ENCODE measurements at places on chromosomes 1 and 21. TPM values are rescaled to one million over a fixed set of nuclear protein-coding genes. Genes with fewer than 3 reads are reported as not detected.

DNA sequence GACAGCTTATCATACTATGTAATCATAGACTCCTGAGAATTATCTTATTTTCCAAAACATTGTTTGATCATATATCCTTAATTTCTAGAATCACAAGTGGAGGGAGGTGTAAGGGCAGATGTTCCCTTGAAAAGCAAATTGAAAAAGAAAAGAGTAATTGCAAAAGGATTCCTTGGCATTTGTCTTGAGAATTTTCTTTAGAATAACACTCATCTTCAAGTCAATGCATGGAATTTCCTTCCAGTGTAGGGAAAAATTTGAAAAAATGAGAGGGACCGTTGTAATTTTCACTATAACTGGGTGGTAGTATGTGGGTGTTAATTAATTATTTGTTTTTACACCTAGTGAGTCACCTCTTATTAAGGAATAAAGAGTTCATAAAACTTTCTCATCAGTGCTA is 724.6 kb upstream of the ADAMTS5 start:
- H3K36me3 ChIP-seq = no peaks in the 10 kb centered on the region
- H3K27ac ChIP-seq = no peak overlapping the region
- H3K4me1 ChIP-seq = no peaks in the 10 kb centered on the region
- H3K4me3 ChIP-seq = no peak overlapping the region
- DNase-seq = no peak

GRCh38 chr1:87867626-87868025 is 538.9 kb downstream of the LMO4 start:
- no peak overlapping the region for H3K4me3 ChIP-seq
- no peaks in the 10 kb centered on the region for H3K36me3 ChIP-seq
- no peak overlapping the region for H3K27ac ChIP-seq
- H3K4me1 ChIP-seq = peaks cover 4% of the 10 kb centered on the region
- no peaks in the 10 kb centered on the region for H3K27me3 ChIP-seq

- H3K4me3 ChIP-seq = no peak overlapping the region
- no peaks in the 10 kb centered on the region for H3K36me3 ChIP-seq
- H3K27ac ChIP-seq = no peak overlapping the region
- no peaks in the 10 kb centered on the region for H3K4me1 ChIP-seq
- no peak for DNase-seq
These were observed 20.8 kb downstream of the SLC6A17 start for GRCh38 chr1:110170766-110171733.

DNA sequence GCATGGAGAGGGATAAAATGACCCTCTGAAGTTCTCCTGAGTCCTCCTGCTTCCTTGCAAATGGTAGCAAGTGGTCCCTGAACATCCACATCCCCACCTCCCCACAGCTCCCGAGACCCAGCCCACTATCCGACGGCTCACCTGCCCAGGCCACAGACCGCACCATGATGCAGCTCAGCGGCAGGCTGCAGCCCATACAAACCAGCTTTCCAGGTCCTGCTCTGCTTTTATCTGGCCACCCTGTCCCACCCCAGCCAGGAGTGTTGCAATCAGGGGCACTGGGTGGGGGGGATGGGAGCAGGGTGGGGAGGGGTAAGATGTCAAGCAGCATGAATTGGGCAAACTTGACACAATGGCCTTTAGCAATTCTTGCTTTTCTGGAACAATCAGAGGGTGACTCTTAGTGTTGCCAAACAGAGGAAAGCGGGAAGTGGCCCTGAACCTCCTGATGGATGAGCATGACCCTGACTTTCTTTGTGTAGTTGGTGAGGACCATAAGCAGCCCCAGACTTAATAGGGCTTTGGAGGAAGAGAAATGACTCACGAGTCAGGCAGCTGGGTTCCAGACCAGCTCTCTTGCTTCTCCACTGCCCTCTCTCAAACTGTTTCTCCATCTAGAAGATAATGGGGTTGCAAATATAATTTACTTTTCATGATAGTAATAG is at the start of gene CHIT1:
Gene CHIT1, minus strand, starts transcription at position 203 of the 665 bp plus-strand sequence. Its CDS starts 37 bp downstream, at position 166.
- H3K36me3 ChIP-seq = no peaks in the 10 kb centered on the region
- H3K27me3 ChIP-seq = no peaks in the 10 kb centered on the region
- H3K27ac ChIP-seq = no peak within 1 kb of the TSS
- no peak within 1 kb of the TSS for H3K4me3 ChIP-seq

DNA sequence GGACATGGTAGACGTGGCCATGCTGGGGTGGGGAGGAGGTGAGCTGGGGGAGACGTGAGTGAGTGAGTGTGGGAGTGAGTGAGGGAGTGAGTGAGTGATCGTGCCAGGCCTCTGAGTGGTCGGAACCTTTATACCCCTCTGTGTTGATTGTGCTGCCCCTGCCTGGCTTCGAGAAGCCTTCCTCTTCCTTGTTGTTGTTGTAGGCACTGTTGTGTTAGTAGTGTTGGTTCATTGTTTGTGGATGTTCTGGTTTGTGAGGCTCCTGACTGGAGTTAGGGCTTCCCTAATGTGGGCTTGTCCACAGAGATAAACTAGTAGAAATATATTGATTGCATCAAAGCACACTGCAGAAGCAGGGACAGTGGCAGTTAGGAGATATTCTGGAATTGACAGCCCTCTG is at the start of gene KRTAP10-3:
Gene KRTAP10-3, minus strand, starts transcription at position 101 of the 400 bp plus-strand sequence. Its CDS starts 80 bp downstream, at position 21.
- no peak within 1 kb of the TSS for H3K4me3 ChIP-seq
- H3K36me3 ChIP-seq = no peaks in the 10 kb centered on the region
- no peak for DNase-seq
- no peak within 1 kb of the TSS for H3K27ac ChIP-seq

- no peak overlapping the region for H3K4me3 ChIP-seq
- H3K36me3 ChIP-seq = no peaks in the 10 kb centered on the region
These were observed 43.4 kb upstream of the RHOU start for GRCh38 chr1:228691926-228692325.

DNA sequence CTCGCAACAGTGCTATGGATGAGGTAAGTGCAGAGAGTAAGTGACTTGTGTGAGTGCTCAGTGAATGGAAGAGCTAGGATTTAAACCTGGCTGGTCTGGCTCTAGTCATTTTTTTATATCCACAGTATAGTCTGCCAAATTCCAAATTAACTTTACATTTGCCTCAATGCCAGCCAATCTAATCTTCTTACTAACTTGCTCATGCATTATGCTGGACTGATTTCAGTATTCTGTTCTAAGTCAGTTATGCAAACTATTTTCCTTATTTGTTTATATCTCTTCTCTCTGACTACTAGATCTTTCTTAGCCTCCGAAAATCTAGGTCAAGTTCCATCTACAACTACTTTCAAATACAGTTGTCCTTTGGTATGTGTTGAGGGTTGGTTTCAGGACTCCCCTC is 133.3 kb downstream of the XPR1 start:
- H3K27me3 ChIP-seq = no peaks in the 10 kb centered on the region
- no peak overlapping the region for H3K27ac ChIP-seq
- H3K36me3 ChIP-seq = no peaks in the 10 kb centered on the region
- DNase-seq = no peak
- H3K4me1 ChIP-seq = no peaks in the 10 kb centered on the region
- no peak overlapping the region for H3K4me3 ChIP-seq

- no peak overlapping the region for H3K27ac ChIP-seq
- peaks cover 70% of the 10 kb centered on the region for H3K36me3 ChIP-seq
- no peaks in the 10 kb centered on the region for H3K27me3 ChIP-seq
- H3K4me3 ChIP-seq = no peak overlapping the region
- no peaks in the 10 kb centered on the region for H3K4me1 ChIP-seq
These were observed 11.2 kb upstream of the GATAD2B start for GRCh38 chr1:153933955-153934354.

DNA sequence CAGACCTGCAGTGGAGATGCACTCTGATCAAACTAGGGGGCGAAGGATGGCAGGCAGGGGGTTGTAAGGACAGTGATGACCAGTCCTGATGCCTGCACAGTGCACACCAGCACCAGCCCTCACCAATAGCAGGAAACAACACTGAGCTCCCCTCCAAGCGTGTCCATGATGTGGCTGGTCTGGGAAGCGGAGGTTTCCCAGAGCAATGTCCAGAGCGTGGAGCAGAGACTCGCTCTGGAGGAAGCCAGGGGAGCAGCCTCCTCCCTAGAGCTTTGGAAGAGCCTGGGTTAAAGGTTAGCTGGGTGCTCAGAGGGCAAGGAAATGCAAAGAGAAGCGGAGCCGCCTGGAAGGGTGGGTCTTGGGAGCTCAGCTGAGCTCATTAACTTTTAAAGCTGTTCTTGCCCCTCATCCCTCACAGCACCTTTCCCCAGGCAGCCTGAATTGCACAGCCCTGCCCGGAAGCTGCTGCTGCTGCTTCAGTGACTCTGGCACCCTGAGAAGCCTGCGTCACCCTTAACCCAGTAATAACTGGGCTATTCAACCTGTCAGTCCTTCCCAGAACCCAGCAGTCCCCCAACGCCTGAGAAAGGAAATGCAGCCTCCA is 162.2 kb upstream of the RAB4A start:
- H3K4me1 ChIP-seq = peaks cover 2% of the 10 kb centered on the region
- no peaks in the 10 kb centered on the region for H3K36me3 ChIP-seq
- no peak for DNase-seq
- no peak overlapping the region for H3K27ac ChIP-seq
- no peak overlapping the region for H3K4me3 ChIP-seq
- no peaks in the 10 kb centered on the region for H3K27me3 ChIP-seq

- DNase-seq = no peak
- H3K4me1 ChIP-seq = no peaks in the 10 kb centered on the region
- no peaks in the 10 kb centered on the region for H3K36me3 ChIP-seq
- H3K27ac ChIP-seq = no peak overlapping the region
- peaks cover 5% of the 10 kb centered on the region for H3K27me3 ChIP-seq
These were observed 4.0 kb downstream of the TCHHL1 start for GRCh38 chr1:152084853-152085252.

DNA sequence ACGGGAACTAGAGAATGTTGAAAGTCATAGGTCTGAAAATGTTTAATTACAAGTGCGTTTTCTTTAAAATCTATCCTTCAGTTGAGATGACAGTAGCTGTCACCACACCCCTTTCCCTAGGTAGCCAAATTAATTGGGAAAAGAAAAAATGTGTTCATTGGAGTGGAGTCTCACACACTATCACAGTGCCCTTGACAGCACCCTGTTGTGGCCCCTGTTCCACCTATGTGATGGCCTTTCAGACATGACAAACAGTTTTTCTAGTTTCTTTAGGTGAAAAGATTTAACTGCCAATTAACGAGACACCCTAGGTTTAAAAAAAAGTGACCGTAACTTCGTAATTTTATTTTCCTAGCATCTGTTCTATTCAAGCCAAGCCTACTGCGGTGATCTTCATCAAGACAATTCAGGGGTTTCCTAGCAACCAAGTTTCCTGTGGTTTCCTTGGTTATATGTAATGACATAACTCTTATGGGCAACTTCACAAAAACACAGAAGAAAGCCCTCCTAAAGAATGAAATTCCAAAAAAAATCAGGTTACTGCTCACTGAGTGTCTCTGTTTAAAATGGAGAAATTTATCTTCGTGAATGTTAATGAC is 298.3 kb downstream of the PDE4B start:
- no peaks in the 10 kb centered on the region for H3K4me1 ChIP-seq
- H3K36me3 ChIP-seq = no peaks in the 10 kb centered on the region
- no peaks in the 10 kb centered on the region for H3K27me3 ChIP-seq
- no peak for DNase-seq
- H3K4me3 ChIP-seq = no peak overlapping the region

GRCh38 chr1:209030454-209031167 is 552.9 kb upstream of the CAMK1G start:
- no peaks in the 10 kb centered on the region for H3K27me3 ChIP-seq
- DNase-seq = no peak
- H3K4me3 ChIP-seq = no peak overlapping the region
- H3K4me1 ChIP-seq = no peaks in the 10 kb centered on the region
- H3K36me3 ChIP-seq = no peaks in the 10 kb centered on the region

GRCh38 chr1:53617851-53618499 is 121.0 kb downstream of the GLIS1 start:
- no peak overlapping the region for H3K27ac ChIP-seq
- no peaks in the 10 kb centered on the region for H3K4me1 ChIP-seq
- H3K36me3 ChIP-seq = no peaks in the 10 kb centered on the region
- no peak overlapping the region for H3K4me3 ChIP-seq
- no peak for DNase-seq

GRCh38 chr1:57857809-57858208 is 433.9 kb upstream of the DAB1 start:
- H3K4me3 ChIP-seq = no peak overlapping the region
- no peaks in the 10 kb centered on the region for H3K36me3 ChIP-seq
- no peak for DNase-seq

- no peak for DNase-seq
- H3K36me3 ChIP-seq = no peaks in the 10 kb centered on the region
- no peak overlapping the region for H3K4me3 ChIP-seq
- H3K27ac ChIP-seq = no peak overlapping the region
- no peaks in the 10 kb centered on the region for H3K4me1 ChIP-seq
- no peaks in the 10 kb centered on the region for H3K27me3 ChIP-seq
These were observed 20.9 kb downstream of the UQCRHL start for GRCh38 chr1:15786581-15786980.

DNA sequence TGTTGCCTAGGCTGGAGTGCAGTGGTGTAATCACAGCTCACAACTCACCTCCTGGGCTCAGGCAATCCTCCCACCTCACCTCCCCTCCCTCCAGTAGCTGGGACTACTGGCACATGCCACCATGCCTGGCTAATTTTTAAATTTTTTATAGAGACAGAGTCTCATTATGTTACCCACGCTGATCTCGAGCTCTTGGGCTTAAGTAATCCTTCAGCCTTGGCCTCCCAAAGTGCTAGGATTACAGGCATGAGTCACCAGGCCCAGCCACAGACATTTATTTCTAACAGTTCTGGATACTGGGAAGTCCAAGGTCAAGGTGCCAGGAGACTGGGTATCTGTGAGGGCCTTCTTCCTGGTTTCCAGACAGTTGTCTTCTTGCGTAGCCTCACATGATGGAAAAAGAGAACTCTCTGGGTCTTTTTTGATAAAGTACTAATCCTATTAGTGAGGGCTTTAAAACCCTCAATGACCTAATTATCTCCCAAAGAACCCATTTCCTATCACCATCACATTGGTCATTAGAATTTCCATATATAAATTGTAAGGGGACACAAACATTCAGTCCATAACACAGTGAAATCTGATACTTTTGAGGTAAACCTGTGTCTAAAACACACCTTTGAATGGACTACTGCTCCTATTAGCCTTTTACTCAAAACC is 67.9 kb downstream of the PHACTR4 start:
- H3K36me3 ChIP-seq = no peaks in the 10 kb centered on the region
- H3K4me3 ChIP-seq = no peak overlapping the region
- peaks cover 3% of the 10 kb centered on the region for H3K4me1 ChIP-seq
- no peaks in the 10 kb centered on the region for H3K27me3 ChIP-seq
- H3K27ac ChIP-seq = no peak overlapping the region

Gene ICOSLG
- 4.5 TPM for total RNA-seq

Gene MARK1
- 0.13 TPM for total RNA-seq

Gene FHAD1
- 1.7 TPM for total RNA-seq

Gene FMO2
- total RNA-seq = not detected

Gene C1orf87
- not detected for total RNA-seq

Gene OR2L3
- not detected for total RNA-seq

Gene SH2D1B
- 143 TPM for total RNA-seq

Gene CFAP57
- total RNA-seq = not detected

Gene CFHR1
- not detected for total RNA-seq

Gene GPR61
- 0.75 TPM for total RNA-seq

Gene NPR1
- total RNA-seq = not detected
